Transverse colon (tissue), 4 donors: ENCODE measurements at places on chromosomes 4 and X.

DNA sequence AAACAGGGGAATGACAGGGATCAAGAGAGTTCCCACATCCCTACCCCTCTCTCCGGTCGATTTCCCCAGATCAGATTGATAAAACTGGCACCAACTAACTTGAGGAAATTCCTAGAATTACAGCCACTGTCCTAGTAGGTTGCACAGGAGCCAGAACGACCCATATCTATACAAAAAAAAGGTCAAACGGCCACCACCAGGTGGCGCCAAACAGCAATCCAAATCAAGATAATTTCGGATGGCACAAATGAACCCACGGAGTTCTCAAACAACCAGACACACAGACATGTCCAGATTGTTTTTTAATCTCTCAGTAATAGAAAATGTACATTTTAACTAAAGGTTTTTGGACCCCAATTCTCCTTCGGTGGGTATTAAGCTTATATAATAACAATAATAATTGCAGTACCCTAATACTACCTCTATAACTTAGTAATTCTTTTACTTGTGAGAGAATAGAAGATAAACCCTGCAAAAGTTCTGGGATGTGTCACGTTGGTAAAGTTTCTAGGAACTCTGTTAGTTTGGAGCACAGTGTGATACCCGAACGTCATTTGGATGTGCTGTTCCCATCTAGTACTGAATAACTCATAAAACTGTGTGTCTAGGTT is 212.6 kb downstream of the SPOCK3 start:
- H3K4me3 ChIP-seq, result no peak overlapping the region
- no peak overlapping the region for H3K27ac ChIP-seq
- no peaks in the 10 kb centered on the region for H3K27me3 ChIP-seq
- H3K4me1 ChIP-seq, result no peaks in the 10 kb centered on the region
- DNase-seq, result peak; percentile 56
- H3K36me3 ChIP-seq, result no peaks in the 10 kb centered on the region

- H3K36me3 ChIP-seq, result no peaks in the 10 kb centered on the region
- H3K4me1 ChIP-seq, result peaks cover 6% of the 10 kb centered on the region
- DNase-seq, result no peak
- H3K27ac ChIP-seq, result no peak overlapping the region
- H3K27me3 ChIP-seq, result no peaks in the 10 kb centered on the region
- H3K4me3 ChIP-seq, result no peak overlapping the region
These were observed 7.0 kb upstream of the TET2 start for GRCh38 chr4:105139646-105140045.

GRCh38 chr4:160864253-160864652 is 1299.5 kb downstream of the FSTL5 start:
- no peak for DNase-seq
- no peaks in the 10 kb centered on the region for H3K27me3 ChIP-seq
- H3K4me3 ChIP-seq, result no peak overlapping the region
- no peak overlapping the region for H3K27ac ChIP-seq
- no peaks in the 10 kb centered on the region for H3K4me1 ChIP-seq

- no peaks in the 10 kb centered on the region for H3K27me3 ChIP-seq
- DNase-seq, result no peak
- no peak overlapping the region for H3K27ac ChIP-seq
- H3K4me3 ChIP-seq, result no peak overlapping the region
- H3K36me3 ChIP-seq, result no peaks in the 10 kb centered on the region
These were observed 872 bp upstream of the S100P start for GRCh38 chr4:6692806-6693205.

DNA sequence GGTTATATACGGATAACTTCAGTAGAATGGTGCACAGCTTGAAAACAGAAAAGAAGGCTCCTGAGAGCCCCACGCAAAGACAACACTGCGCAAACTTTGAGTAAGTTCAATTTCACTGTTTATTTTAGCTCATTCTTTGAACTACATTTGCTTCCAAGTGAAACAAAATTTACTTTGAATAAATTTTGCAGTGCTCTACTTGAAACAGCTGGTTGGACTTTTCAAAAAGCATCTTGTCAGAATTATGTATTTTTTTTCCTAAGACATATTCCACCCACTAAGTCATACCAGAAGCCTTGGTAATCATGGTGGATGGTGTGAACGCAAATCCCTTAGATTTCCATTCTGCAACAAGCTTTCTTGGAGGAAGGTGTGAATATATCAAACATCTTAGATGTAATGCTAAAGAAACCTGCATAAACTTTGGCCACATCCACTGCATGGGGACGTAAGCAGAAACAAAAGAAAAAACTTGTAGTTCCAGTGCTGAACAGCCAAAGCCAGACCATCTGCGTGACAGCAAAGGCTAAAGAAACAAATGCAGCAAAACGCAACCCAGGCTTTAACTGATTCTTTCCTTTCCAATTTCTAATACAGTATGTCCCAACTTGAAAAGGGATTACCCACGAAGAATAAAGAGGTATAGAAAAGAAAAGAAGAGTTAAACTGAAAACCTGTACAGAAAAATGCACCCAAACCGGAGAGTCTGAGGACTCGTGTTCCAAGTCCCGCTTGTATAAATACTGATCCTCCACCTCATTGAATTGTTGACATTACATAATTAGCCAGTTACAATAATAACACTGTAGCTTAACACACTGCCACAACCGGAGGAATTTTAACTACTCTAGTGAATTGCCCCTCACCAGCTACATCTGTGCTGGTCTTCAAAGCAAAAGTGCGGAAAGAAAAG is 90.9 kb downstream of the SH3RF1 start:
- H3K36me3 ChIP-seq, result no peaks in the 10 kb centered on the region
- peak overlapping the region; percentile 3 for H3K4me3 ChIP-seq
- peaks cover 20% of the 10 kb centered on the region for H3K4me1 ChIP-seq
- no peaks in the 10 kb centered on the region for H3K27me3 ChIP-seq
- DNase-seq, result no peak
- H3K27ac ChIP-seq, result peak overlapping the region; percentile 14

DNA sequence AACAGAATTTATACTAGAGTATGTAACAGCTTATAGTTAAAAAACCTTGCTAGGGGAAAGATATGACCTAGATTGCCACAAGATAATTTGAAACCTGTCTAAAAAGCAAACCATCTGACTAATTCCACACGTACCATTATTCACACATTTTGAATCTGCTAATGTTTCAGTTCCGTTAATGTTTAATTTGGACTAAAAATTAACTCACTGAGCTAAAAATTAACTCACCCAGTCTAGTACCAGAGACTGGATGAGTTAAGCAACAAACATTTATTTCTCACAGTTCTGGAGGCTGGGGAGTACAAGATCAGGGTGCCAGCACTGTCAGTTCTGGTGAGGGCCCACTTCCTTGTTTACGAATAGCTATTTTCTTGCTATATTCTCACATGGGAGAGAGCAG is 231.5 kb upstream of the DIAPH2 start:
- H3K4me1 ChIP-seq, result no peaks in the 10 kb centered on the region
- no peak overlapping the region for H3K27ac ChIP-seq
- H3K36me3 ChIP-seq, result no peaks in the 10 kb centered on the region
- no peak for DNase-seq
- no peak overlapping the region for H3K4me3 ChIP-seq

- H3K4me1 ChIP-seq, result peaks cover 12% of the 10 kb centered on the region
- no peaks in the 10 kb centered on the region for H3K27me3 ChIP-seq
- H3K4me3 ChIP-seq, result peak overlapping the region; percentile 21
- H3K27ac ChIP-seq, result peak overlapping the region; percentile 73
- peak; percentile 83 for DNase-seq
These were observed 18.2 kb downstream of the ELF4 start for GRCh38 chrX:130091980-130092522.

DNA sequence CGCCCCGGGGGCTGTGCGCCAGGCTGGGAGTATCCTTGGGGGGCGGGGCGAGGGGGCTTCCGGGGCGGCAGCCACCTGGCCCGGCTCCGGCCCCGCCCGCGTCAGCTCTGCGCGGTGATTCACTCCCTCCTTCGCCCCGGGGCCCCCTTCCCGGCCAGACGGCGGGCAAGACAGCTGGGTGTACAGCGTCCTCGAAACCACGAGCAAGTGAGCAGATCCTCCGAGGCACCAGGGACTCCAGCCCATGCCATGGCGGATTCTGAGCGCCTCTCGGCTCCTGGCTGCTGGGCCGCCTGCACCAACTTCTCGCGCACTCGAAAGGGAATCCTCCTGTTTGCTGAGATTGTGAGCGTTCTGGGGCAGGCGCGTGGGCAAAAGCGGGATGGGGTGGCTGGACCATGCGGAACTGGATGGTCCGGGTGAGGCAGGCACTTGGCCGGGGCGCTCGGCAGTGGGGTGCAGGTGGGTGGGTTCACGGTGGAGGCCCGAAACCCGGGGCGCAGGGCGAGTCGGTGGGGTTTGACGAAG is at the start of gene PLP2:
Gene PLP2 (plus strand): TSS at position 147 of the 528 bp plus-strand sequence. CDS start 103 bp downstream, at position 250.
- H3K27ac ChIP-seq, result peak within 1 kb of the TSS; percentile 94
- H3K4me1 ChIP-seq, result peaks cover 12% of the 10 kb centered on the region
- no peaks in the 10 kb centered on the region for H3K36me3 ChIP-seq
- no peaks in the 10 kb centered on the region for H3K27me3 ChIP-seq
- DNase-seq, result peak; percentile 79

DNA sequence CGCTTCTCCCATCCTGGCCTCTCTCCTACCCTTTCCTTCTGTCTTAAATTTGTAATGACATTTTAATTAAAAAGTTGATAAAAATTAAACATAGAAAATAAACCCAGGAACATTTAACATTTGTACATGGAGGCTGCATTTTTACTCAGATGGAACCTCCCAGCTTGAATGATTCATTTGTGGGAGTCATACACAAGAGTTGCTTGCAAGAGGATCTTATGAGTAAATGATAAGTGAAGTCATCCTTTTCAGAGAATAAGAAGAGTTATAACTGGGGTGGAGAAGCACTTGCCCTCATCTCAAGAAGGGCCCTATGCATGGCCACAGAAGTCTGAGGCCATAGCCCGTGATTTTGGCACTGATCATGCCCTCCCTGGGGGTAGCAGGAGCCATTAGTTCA is 482.9 kb upstream of the BOD1L1 start:
- no peaks in the 10 kb centered on the region for H3K4me1 ChIP-seq
- DNase-seq, result no peak
- no peak overlapping the region for H3K4me3 ChIP-seq
- no peak overlapping the region for H3K27ac ChIP-seq
- no peaks in the 10 kb centered on the region for H3K36me3 ChIP-seq

DNA sequence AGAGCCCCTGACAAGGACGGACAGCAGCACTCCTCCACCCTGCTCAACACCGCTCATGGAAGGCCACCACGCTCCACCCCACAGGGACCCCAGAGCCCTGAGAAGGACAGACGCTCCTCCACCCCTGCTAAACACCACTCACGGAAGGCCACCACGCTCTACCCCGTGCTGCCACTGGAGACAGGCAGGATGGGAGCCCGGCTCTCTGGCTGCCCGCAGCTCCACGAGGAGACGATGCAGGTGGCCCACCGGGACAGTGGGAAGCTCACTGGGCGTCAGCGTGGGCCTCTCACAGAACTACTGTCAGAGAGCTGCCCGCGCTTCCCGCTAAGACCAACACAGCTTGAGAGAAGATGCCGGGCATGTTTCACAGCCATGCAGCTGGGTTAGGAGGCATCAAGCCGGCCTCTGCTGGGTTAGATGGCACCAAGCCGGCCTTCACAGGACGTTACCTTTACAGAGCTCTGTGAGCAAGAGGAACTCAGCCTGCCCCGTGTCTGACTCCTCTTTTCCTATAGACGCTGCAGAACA is 20.8 kb downstream of the GAK start:
- H3K4me1 ChIP-seq, result peaks cover 26% of the 10 kb centered on the region
- H3K27me3 ChIP-seq, result no peaks in the 10 kb centered on the region
- H3K27ac ChIP-seq, result no peak overlapping the region
- peaks cover 14% of the 10 kb centered on the region for H3K36me3 ChIP-seq

DNA sequence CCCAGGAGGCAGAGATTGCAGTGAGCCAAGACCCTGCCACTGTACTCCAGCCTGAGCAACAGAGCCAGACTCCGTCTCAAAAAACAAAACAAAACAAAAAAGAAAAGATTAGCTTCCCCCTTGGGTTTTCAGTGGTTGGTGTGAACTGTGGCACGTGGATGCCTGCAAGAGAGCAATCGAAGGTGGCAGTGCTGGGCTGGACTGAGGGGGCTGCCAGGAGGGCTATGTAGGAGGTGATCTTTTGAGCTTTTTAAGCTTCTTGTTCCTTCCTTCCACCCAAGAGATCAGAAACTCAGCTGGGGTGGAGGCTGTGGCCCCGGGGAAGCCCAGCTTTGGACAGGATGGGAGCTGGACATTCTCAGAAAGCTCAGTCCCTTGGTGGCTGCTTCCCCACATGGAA is 49.6 kb downstream of the PRPS1 start:
- peak overlapping the region; percentile 96 for H3K27ac ChIP-seq
- no peaks in the 10 kb centered on the region for H3K27me3 ChIP-seq
- H3K4me3 ChIP-seq, result no peak overlapping the region
- H3K36me3 ChIP-seq, result no peaks in the 10 kb centered on the region

DNA sequence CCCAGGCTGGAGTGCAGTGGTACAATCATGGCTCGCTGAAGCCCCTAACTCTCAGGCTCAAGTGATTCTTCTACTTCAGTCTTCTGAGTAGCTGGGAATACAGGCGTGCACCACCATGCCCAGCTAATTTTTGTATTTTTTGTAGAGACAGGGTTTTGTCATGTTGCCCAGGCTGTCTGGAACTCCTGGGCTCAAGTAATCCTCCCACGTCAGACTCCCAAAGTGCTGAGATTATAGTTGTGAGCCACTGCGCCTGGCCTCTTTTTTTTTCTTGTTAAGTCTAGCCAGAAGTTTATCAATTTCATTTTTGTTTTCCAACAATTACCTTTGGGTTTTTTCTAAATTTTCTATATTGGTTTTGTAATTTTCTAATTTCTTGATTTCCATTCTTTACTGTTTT is 100.6 kb downstream of the GC start:
- H3K4me3 ChIP-seq, result no peak overlapping the region
- no peaks in the 10 kb centered on the region for H3K36me3 ChIP-seq
- no peaks in the 10 kb centered on the region for H3K4me1 ChIP-seq
- H3K27ac ChIP-seq, result no peak overlapping the region
- H3K27me3 ChIP-seq, result no peaks in the 10 kb centered on the region
- no peak for DNase-seq

DNA sequence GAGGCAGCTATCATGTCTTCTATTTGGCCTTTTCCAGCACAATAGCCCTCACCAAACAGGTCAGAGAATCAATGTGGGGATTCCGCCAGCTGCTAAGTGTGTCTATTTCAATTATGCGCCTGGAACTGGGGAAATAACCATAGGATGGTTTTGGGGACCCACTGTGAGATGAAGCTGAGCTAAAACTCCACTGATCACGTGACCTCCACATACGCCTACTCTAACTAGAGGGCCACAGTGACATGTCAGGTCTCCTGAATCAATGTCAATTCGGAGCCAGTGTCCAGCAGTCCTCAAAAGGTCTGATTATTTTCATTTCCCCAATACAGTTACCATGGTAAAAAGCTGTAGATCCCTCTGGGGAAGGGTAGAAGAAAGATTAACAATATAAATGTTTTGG is 10.2 kb upstream of the BANK1 start:
- H3K27ac ChIP-seq, result no peak overlapping the region
- H3K27me3 ChIP-seq, result no peaks in the 10 kb centered on the region
- H3K4me1 ChIP-seq, result no peaks in the 10 kb centered on the region

- DNase-seq, result no peak
- no peaks in the 10 kb centered on the region for H3K36me3 ChIP-seq
- no peaks in the 10 kb centered on the region for H3K27me3 ChIP-seq
- H3K4me1 ChIP-seq, result no peaks in the 10 kb centered on the region
- no peak overlapping the region for H3K4me3 ChIP-seq
- H3K27ac ChIP-seq, result no peak overlapping the region
These were observed 14.1 kb upstream of the PAPSS1 start for GRCh38 chr4:107734120-107734519.

GRCh38 chr4:25146076-25146475 is 14.2 kb downstream of the SEPSECS start:
- no peaks in the 10 kb centered on the region for H3K27me3 ChIP-seq
- DNase-seq, result no peak
- no peaks in the 10 kb centered on the region for H3K4me1 ChIP-seq
